Activated naive CD8-positive, alpha-beta T cell treated with anti-CD3 and anti-CD28 coated beads, Interleukin-2, amount 50 U/mL, for 16 hours (primary cell): ENCODE measurements at places on chromosomes 5 and 9.

- DNase-seq, result no peak
Measured at GRCh38 chr5:360257-361027, 38.9 kb downstream of the AHRR start.

- DNase-seq, result no peak
Measured at GRCh38 chr9:82923092-82923911, 139.6 kb downstream of the RASEF start.

GRCh38 chr5:575636-576035, 36.5 kb upstream of the CEP72 start:
- DNase-seq, result no peak

DNA sequence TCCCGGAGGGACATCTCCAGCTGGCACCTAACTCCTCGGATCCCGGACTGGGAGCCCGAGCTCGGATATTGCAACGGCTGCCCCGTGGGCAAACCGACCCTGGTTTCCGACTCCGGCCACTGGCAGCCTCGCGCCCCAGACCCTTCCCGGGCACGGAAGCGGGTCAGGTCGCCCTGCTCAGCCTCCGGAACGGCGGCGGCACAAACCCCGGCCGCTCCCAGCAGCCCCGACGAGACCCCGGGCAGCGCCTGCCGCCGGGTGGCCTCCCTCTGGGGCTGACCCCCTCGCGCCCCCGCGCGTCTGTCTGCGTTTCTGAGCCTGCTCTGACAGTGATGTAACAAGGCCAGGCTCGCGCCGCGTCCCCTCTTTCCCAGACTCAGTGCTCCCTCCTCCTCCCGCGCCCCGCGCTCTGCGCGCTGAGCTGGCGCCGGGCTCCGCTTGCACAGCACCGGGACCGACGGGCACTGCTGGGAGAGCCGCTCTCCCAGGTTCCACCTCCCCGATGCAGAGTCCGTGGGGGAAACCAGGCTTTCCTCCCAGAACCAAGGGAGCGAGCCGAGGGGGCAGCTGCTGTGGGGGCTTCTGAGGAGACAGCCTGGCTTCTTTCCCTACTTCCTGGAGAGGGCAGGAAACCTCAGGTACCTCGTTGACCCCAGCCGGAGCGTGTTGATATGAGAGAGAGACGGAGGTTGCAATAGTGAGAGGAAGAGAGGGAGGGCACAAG, at the start of gene TMEM215:
Gene TMEM215, plus strand, starts transcription at position 373 of the 724 bp plus-strand sequence. CDS start 644 bp downstream, outside the sequence.
- no peak for DNase-seq

GRCh38 chr9:115930472-115930871, 223.1 kb upstream of the PAPPA start:
- no peak for DNase-seq

GRCh38 chr9:128669786-128670185, 13.1 kb upstream of the DYNC2I2 start:
- no peak for DNase-seq

DNA sequence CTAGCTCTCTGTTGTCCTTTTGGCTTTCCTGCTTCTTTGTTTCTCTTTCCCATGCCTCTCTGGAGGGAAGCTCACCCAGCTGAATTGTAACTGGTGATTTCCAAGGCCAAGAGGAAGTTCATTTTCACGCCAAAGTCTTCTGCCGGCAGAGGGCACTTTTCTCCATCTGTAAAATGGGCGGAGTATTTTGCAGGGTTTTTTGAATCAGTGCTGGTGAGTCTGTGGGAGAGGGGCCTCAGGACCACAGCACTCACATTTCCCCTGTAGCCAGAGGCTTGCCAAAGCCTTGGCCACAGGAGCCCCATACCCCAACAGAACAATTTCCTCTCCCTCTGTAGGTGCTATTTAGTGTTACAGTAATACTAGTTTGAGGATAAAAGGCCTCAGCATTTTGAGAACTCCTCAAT, 42.3 kb upstream of the MATR3 start:
- DNase-seq, result no peak

GRCh38 chr5:170606941-170607340, 103.1 kb downstream of the KCNIP1 start:
- no peak for DNase-seq

DNA sequence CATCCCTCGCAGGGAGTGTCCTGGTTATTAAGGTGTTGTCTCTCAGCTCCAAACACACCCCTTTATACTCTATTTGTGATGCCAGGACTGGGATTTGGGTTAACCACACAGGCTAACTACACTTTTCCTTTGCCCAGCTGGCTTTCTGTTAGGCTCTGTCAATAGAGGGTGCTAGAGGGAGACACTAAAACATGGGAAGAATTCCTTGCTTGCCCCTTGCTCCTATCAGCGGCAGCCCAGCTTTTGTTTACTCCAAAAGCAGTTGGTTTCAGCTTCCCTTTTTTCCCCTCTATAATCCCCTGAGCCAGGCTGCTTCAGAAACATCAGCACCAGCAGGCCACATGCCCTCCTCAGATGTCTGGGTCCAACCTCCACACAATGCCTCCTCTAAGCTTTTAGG, 297.1 kb downstream of the KCTD16 start:
- no peak for DNase-seq

GRCh38 chr9:18863791-18864190, 169.2 kb downstream of the SAXO1 start:
- no peak for DNase-seq

DNA sequence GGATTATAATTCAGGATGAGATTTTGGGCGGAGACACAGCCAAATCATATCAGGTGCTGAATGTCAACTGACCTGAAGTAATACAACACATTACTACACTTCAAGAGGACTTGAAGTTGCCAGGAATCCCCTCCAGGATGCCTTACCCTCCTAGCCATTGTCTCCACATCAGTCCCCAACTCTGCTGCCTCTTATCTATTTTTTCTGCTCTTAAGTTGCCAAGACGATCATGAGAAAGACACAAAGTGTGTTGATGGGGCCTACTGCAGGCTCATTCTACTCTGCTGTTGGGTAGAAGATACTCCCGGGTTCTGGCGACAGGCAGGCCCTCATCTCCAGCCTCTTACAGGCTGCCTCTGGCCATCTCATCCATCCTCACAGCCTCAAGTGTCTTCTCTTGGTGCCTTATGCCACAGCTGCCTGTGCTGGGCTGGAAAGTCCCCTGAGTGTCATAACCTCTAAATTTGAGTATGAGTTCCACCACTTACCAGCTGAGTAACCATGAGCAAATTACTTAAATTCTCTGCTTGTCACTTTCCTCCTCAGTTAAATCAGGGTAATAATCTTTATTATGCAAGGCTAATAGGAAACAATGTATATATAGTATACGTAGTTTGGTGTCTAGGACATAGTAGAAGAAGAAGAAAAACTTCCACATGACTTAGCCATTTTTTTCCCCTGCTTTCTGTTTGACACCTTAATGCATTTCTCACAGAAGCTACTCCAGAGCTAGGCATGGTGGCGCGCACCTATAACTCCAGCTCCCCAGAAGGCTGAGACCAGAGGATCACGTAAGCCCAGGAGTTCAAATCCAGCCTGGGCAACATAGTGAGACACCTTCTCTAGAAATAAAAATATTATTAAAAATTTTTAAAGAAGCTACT, 73.0 kb upstream of the SNX2 start:
- no peak for DNase-seq

DNA sequence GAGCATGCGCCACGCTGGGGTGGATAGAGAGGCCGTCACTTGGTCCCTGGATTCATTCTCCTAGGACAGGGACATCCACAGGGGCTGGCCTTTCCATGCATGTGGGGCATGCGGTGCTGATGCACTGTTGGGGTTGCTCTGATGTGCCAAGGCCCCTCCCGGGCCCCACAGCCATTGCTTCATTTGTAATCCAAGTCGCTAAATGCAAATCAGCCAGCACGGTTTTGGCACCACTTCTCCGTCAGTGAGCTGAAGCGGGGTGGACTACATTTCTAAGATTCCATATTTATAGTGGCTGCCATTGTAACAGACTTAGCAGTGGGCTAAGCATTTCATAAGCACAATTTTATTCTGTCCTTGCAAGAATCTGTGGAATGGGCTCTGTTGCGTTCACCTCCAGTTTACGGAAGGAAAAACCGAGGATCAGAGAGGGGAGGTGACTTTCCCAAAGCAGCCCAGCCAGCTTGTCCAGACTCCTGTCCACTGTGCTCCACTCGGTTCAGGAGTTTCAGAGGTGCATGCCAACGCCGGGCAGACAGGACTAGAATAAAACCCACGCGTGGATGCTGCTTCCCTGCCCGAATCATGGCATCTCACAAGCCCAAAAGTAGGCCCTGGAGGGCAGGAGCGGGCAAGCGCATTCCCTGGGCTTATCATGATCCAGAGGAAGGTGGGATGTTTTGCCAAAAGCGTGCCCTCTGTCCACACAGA, 102.6 kb upstream of the COL5A1 start:
- no peak for DNase-seq

- no peak for DNase-seq
Measured at GRCh38 chr9:123561046-123561445, 205.0 kb downstream of the CRB2 start.
